ENCODE measurements at places on chromosomes 4 and X. TPM values are rescaled to one million over a fixed set of nuclear protein-coding genes. Genes with fewer than 3 reads are reported as not detected.

CYP4V2 gene
- 5.9 TPM for total RNA-seq

HSFX4 gene
- total RNA-seq: 0.28 TPM

SLC49A3 gene
- total RNA-seq: 1.2 TPM

GRCh38 chrX:75544786-75545185 lies 21.9 kb upstream of the ZDHHC15 start:
- no peak for DNase-seq

DNA sequence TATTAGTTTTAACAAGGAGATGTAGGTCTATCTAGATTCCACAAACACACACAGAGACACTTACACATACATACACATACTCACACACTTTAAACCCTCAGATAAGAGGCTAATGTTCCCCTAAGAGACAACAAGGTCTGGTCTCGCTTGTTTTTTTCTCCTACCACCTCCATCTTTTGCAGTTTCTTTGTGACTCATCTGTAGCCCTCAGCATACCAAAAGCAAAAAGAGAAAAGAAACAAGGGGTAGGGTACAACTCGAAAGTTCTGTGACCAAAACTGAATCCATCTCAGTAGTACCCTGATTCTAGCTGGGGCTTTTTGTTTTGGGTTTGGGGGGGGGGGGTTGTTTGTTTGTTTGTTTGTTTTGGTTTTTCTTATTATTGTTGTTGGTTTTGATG lies 12.2 kb upstream of the EXOSC9 start:
- DNase-seq: no peak

DNA sequence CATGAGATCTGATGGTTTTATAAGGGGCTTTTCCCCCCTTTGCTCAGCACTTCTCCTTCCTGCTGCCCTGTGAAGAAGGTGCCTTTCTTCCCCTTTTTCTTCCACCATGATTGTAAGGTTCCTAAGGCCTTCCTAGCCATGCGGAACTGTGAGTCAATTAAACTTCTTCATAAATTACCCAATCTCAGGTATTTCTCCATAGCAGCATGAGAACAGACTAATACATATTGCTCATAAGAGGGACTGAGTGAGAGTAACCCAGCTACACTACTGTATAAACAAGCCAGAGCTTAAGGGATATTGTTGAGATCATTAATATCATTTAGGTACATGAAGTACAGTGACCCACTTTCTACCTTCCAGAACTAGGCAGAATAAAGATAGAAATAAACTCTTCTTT lies 102.9 kb downstream of the TEX13A start:
- DNase-seq: no peak

DNA sequence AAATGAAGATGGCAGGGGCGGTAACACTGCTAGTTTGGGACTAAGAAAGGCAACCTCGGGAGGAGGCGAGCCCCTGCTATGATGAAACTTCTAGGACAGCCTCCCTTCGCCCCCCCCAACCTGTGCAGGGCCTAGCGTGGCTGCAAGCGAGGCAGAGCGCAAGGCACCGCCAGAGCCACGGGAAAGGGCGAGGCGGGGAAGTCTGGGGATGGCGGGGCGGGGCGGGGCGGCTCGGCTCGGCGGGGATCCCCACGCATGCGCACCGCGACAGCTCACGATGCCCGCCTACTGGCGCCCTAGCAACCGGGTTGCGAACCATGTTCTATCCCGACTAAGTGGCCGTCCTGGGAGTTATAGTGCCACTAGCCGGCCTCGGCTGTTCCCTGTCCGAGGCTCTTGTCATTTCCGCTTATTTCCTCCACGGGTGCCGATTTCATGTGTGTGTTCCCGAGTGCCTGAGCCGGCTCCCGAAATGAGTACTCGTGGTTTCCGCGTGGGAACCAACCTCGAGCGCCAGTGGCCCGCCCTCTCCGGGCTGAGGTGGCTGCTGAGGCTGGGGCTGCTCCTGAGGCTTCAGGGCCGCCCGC lies 28.7 kb upstream of the RBMX start:
- DNase-seq: peak; percentile 56

DNA sequence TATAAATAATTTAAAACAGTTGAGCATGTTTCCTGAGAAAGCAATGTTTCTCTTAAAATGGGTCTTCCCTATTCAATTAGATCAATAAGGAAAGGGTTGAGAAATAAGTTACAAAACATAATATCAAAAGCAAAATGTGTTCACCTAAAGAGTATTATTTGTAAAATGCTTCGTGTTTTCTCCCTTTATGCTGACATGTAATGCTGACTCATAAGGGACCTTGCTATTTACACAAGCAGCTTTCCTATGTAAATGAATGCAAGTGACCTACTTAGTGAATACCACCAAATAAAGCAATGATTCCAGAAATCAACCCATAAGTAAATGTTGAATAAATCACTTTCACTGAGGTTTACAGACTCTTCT lies 91.5 kb downstream of the ELOVL6 start:
- no peak for DNase-seq

DNA sequence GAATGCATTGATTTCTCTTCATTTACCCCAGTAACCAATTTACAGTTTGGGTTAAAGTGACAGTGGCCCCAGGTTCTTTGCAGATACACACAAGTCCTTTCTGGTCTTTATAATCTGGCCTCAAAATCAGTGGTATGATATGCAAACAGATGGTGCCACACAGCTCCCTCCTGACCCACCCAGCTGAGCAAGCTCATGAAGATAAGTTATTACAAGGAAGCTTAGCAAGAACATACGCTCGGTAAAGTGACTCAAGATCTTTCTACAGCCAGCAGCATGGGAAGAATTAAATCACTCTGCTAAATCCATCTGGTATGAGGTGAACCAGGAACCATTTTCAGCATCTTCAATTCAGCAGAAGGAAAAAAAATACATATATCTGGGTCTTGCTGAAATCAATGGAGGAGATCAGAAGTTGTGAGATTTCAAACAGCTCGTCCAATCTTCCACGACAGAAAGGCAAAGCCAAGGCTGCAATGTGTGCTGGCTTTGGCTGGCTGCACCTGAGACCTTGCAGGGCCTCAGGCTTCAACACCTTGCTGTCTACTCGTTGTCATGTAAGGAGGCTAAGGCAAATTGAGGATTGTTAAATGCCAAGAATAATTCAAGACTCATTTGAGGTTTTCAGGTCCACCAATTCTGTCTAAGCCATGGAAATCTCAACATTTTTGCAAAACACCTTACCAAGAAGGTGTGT lies 28.2 kb downstream of the SEL1L3 start:
- DNase-seq: no peak

- no peak for DNase-seq
Observed at GRCh38 chr4:16019649-16020048, 56.7 kb upstream of the FGFBP2 start.

DNA sequence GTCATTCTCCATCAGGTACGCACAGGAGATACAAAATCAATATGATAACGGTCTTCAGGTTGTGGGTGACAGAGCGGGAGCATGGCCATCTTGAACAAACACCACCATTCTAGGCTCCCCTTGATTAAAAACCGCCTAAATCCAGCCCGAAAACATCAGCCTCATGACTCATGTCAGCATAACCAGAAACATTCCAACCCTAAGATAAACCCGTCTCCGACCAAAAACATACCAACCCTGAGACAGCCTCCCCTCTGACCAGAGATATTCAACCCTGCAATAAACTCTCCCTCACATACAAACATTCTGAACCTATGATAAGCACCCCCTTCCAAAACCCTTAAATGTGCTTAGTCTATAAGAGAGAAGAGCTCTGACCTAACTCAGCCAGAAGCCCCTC lies 157.9 kb downstream of the DHRSX start:
- no peak for DNase-seq

Data from thymus (tissue), 14 donors.